Peyer's patch (tissue), 4 donors: ENCODE measurements at places on chromosomes 6 and 20. TPM values are rescaled to one million over a fixed set of nuclear protein-coding genes. Genes with fewer than 3 reads are reported as not detected.

- no peaks in the 10 kb centered on the region for H3K27me3 ChIP-seq
- no peak for DNase-seq
- H3K4me3 ChIP-seq: no peak overlapping the region
- no peaks in the 10 kb centered on the region for H3K4me1 ChIP-seq
- H3K36me3 ChIP-seq: no peaks in the 10 kb centered on the region
- H3K27ac ChIP-seq: no peak overlapping the region
Measured at GRCh38 chr6:47032974-47033765, 9.0 kb downstream of the ADGRF1 start.

GRCh38 chr20:24734139-24734538, 214.9 kb upstream of the CST7 start:
- no peak for DNase-seq
- no peaks in the 10 kb centered on the region for H3K36me3 ChIP-seq
- no peak overlapping the region for H3K4me3 ChIP-seq

DNA sequence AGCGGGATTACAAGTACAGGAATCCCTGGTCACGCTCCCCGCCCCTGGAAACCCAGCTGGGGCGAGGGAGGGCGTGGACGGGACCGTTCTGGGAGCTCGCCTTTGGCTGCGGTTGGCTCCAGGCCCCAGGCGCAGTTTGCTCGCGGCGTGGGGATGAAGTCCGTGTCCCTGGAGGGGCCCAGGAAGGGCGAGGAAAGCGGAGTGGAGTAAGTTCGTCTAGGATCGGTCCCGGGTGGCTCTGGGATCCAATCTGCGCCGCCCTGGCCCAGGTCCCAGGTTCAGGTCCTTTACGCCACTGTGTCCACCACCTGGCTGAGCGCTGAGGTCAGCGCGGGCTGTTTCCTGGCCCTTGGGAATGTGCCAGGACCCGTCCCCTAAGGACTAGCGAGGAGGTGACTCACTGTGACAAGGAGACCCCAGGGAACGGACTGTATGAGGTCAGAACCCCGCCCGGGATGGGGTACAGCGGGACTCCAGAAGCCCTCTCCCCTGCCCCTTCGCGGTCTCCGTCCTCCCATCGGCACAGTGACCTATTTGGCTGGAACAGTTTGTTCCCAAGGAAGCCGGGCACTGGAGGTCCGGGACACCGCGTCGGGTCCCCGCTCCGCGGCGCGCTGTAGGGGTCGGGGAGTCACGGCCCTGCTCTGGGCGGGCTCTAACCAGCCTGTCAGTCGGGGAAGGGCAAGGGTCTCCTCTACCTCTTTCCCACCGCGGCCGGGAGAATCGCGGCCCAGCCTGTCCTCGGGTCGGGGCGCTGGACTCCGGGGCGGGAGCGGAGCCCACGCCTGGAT, 724 bp downstream of the CDKN1A start:
- H3K4me1 ChIP-seq: peaks cover 33% of the 10 kb centered on the region
- peaks cover 17% of the 10 kb centered on the region for H3K36me3 ChIP-seq
- peak overlapping the region; percentile 90 for H3K27ac ChIP-seq
- H3K4me3 ChIP-seq: peak overlapping the region; percentile 75

DNA sequence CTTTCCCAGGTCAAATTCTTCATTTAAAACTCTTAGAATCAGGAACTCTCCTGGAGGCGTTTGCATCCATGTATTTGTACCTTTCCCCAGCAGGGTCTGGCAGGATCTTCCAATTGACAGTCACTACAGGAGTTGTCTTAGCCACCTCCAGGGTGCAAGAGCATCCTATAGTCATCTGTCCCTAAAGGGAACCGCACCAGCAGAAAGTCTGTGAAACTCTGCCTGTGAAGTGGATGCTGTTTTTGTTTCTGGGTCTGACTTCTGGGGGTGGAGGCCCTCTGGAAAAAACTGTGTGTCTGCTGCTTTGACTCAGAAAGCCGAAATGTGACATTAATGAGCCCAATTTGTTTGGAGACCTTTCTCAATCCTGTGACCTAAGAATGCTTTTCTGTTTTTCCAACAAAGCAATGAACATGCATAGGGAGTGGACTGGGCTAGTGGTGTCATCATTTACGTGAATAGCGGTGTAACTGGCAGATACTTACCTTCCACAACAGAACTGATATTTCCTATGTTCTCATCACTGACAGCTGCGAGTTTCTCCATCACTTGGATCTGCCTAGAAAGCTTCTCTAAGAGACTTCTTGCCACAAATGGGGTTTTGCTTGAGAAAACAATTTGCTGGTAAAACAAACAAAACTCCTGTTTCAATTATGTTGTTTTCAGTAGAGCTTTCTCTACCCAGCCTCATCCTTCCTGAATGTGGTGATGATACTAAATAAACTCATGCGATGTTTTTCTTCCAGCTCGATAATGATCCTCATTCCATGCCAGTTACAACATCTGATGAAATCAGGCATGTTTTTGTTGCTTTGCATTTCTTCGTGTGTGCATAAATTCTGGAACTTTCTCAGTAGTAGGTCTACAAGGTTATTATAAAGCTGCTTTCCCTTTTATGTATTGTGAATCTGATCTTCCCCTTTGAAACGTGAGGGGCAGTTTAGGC, 33.3 kb upstream of the ARMH2 start:
- DNase-seq: no peak
- no peaks in the 10 kb centered on the region for H3K36me3 ChIP-seq
- H3K4me3 ChIP-seq: no peak overlapping the region
- no peaks in the 10 kb centered on the region for H3K4me1 ChIP-seq
- no peaks in the 10 kb centered on the region for H3K27me3 ChIP-seq
- H3K27ac ChIP-seq: no peak overlapping the region

DNA sequence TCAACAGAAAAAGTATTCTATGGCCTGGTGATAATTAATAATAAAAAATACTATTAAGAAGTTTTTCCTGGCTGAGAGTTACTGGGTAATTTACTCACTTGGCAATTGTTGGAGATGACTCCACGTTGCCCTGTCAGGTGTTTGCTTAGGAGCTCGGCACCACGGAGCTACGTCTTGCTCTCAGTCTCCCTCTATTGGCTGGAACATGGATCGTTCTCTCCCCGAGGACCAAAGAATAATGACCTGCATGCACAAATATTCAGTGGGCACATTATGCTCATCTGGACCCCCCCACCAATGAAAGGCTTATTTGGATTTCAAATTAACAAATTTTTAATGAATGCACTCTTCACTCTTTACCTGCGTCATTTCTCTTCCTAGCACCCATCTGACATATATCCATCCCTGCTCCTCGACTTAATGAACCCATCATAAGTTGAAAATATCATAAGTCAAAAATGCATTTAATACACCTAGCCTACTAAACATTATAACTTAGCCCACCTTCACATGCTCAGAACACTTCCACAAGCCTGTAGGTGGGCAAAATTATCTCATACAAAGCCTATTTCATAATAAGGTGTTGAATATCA, 71.0 kb upstream of the CD83 start:
- no peaks in the 10 kb centered on the region for H3K27me3 ChIP-seq
- H3K36me3 ChIP-seq: no peaks in the 10 kb centered on the region
- no peak overlapping the region for H3K27ac ChIP-seq
- DNase-seq: peak; percentile 74
- H3K4me1 ChIP-seq: no peaks in the 10 kb centered on the region

DNA sequence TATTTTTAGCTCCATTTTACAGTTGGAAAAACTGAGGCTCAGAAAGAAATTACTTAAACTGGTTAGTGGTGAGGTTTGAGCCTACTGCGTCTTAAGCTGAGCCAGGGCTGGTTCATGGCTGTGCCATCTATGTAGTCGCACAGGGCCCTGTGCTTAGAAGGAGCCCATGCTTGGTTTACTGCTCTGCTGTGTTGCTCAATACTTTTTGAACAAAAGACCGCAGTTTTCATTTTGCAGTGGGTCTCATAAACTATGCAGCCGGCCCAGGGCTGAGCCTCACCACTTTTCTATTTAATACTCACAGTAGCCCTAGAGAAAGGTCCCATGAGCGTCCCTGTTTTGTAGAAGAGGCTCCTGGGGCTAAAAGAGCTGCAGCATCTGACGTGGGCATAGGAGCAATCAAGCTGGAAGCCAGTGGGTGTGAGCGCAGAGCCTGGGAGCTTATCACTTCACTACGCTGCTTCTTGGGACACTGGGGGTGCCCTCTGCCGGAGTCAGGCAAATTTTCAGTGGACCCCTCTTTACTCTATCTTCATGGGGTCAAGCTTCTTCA, 501 bp downstream of the SIRPB2 start:
- no peaks in the 10 kb centered on the region for H3K27me3 ChIP-seq
- DNase-seq: no peak
- H3K27ac ChIP-seq: peak overlapping the region; percentile 57
- H3K36me3 ChIP-seq: no peaks in the 10 kb centered on the region
- no peak overlapping the region for H3K4me3 ChIP-seq

- DNase-seq: no peak
- H3K36me3 ChIP-seq: no peaks in the 10 kb centered on the region
- H3K4me3 ChIP-seq: no peak overlapping the region
- H3K27me3 ChIP-seq: no peaks in the 10 kb centered on the region
- H3K27ac ChIP-seq: no peak overlapping the region
- no peaks in the 10 kb centered on the region for H3K4me1 ChIP-seq
Measured at GRCh38 chr6:105507811-105508210, 104.9 kb upstream of the PREP start.

- no peaks in the 10 kb centered on the region for H3K36me3 ChIP-seq
- no peaks in the 10 kb centered on the region for H3K27me3 ChIP-seq
- no peak overlapping the region for H3K4me3 ChIP-seq
- H3K4me1 ChIP-seq: no peaks in the 10 kb centered on the region
- H3K27ac ChIP-seq: no peak overlapping the region
Measured at GRCh38 chr6:163686301-163686700, 271.8 kb downstream of the QKI start.

GRCh38 chr20:41118632-41119031, 18.7 kb upstream of the PLCG1 start:
- H3K27ac ChIP-seq: no peak overlapping the region
- no peaks in the 10 kb centered on the region for H3K27me3 ChIP-seq
- no peak for DNase-seq
- H3K4me1 ChIP-seq: no peaks in the 10 kb centered on the region
- no peak overlapping the region for H3K4me3 ChIP-seq

GTSF1L gene
- not detected for total RNA-seq

SNPH gene
- 3.5 TPM for total RNA-seq

COL19A1 gene
- 0.67 TPM for total RNA-seq

TP53TG5 gene
- not detected for total RNA-seq

KIAA0408 gene
- 0.53 TPM for total RNA-seq

CTCFL gene
- not detected for total RNA-seq

DCDC2 gene
- total RNA-seq: 0.27 TPM

TMX4 gene
- 26.6 TPM for total RNA-seq

TXLNB gene
- total RNA-seq: 0.54 TPM

ELOVL2 gene
- 0.18 TPM for total RNA-seq

FUCA2 gene
- total RNA-seq: 48.7 TPM

RPP21 gene
- 40.5 TPM for total RNA-seq
